Activated CD4-positive, alpha-beta T cell treated with anti-CD3 and anti-CD28 coated beads for 4 hours (primary cell): ENCODE measurements at places on chromosomes 6 and 20.

DNA sequence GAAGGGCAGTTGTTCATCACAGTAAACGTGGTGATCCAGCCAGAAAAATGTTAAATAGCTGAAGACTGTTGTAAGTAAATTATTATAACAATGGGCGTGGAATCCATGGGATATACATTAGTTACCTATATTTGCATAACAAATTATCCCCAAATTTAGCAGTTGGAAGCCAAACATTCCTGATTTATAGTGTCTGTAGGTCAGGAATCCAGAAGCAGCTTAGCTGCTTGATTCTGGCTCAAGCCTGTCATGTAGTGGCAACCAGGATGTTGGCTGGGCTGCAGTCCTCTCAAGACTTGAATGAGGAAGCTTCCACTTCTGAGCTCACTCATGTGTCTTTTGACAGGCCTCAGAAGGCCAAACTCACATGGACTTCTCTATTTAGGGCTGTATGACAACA lies 6.9 kb upstream of the ADGRB3 start:
- DNase-seq, result no peak

GRCh38 chr6:52739627-52740026 lies 23.6 kb downstream of the GSTA2 start:
- no peak for DNase-seq

DNA sequence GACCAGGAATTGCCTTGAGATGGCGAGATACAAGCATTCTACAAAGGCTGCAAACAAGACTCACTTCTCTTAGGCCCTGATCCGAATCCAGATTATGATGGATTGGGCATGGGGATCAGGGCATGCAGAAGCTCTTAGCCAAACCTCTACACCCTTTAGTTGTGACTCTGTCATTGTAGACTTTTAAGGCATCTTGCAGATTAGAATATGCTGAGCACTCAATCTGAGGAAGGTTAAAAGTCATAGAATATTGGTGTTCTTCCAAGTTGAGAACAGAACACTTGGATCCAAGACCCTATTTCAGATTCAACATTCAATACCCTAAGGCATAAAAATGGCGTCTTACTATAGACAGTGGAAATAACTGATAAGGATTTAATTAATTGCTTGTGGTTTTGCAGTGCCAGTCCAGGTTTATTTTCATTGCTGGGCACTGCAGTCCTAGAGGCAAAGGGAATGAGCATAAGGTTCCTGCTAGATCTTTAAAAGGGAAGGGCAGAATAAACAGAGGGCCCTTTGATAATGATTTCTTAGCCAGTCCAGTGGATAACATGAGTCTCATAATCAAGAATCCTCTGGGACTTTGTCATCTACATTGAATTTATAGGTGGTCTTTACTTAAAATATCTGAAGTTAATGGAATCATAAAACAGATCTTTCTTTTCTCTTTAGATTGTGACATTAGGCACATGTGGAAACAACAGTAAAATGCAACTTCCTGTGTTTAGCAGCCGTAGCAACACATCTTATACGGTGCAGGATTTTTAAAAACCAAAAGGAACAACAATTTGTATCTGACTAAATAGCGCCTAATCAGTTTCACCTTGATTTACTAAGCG lies 17.6 kb downstream of the PHACTR2 start:
- DNase-seq, result no peak

- DNase-seq, result no peak
Observed at GRCh38 chr20:51958099-51959065, 156.1 kb upstream of the SALL4 start.

GRCh38 chr20:47007826-47008655 lies 113.4 kb downstream of the EYA2 start:
- no peak for DNase-seq

GRCh38 chr6:445571-446417 lies 54.2 kb downstream of the IRF4 start:
- no peak for DNase-seq

DNA sequence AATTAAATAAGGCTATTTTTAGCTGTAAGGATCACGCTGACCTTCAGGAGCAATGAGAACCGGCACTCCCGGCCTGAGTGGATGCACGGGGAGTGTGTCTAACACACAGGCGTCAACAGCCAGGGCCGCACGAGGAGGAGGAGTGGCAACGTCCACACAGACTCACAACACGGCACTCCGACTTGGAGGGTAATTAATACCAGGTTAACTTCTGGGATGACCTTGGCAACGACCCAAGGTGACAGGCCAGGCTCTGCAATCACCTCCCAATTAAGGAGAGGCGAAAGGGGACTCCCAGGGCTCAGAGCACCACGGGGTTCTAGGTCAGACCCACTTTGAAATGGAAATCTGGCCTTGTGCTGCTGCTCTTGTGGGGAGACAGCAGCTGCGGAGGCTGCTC lies 84.0 kb downstream of the RAMACL start:
- DNase-seq, result no peak

DNA sequence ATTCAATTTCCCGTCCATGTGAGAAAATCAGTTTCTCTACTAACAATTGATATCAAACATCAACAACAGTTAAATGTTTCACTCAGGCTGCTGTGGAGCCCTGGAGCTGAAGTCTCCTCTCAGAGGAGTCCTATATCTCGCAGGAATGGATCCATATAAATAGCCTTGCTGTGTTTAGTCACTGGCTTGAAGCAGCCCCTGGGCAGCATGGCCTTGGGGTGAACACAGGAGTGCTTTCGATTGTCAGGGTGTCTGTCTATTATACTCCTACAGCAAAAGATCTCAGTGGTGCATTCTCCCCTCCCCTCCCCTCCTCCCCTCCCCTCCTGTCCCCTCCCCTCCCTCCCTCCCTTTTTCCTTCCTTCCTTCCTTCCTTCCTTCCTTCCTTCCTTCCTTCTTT lies 141.9 kb downstream of the CCDC170 start:
- no peak for DNase-seq

DNA sequence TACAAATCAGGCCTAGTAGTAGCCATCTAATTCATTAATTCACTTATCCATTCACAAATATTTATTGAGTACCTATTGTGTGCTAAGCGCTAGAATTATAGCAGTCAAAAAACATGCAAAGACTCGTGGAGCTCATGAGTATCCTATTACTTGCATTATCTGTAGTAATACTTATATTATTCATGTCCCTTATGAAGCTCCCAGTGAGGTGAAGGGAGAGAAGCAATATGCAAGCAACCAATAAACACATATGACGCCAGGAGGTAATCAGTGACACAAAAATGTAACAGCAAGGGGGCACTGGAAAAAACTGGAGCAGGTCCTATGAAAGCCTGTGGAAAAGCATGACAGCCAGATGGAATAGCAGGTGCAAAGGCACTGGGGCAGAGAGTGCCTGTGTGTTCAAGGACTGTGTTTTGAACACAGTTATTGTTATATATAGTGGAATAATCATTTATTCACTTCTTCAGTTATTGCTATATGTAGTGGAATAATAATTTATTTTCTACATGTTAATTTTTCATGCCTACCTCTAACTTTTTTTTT lies 109.5 kb downstream of the KIF13A start:
- no peak for DNase-seq

- no peak for DNase-seq
Observed at GRCh38 chr6:113364766-113365165, 492.4 kb upstream of the MARCKS start.

- DNase-seq, result no peak
Observed at GRCh38 chr6:15444081-15444731, 198.3 kb downstream of the JARID2 start.

DNA sequence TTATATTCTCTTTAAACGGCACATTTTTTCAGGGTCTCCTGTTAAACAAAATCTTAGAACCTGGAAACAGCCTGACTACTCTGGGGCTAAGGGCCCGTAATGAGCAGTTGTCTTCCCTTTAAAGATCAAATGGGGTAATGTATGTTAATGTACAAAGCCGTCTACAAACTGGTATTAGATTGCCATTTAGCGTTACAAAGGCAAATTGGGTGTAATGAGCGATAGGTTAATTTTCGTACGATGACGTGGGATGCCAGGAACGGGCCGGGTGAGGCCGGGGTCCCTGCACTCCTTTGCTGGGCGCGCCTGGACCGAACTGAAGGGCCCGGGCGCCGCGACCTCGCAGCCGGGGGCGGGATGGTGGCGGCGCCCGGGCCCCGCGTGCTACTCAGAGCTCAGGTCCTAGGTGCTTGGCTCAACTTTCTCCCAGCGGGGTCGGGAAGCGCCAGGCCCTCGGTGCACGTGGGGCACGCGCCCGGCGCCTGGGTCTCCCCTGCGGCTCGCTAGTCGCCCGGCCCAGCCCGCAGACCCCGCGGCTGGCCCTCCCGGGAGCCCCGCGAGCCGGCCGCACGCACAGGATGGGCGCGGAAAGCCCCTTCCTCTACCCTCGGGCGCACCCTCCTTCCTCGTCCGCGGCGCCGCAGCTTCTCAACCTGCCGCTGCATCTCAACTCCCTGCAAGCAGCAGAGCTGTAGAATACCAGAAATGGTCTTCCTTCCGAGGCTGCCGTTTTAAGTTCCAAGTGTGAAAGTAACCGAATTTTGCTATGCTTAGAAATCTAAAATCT lies 5.9 kb downstream of the NKX2-4 start:
- DNase-seq, result no peak

GRCh38 chr20:9311132-9311531 lies 203.3 kb upstream of the LAMP5 start:
- DNase-seq, result no peak

DNA sequence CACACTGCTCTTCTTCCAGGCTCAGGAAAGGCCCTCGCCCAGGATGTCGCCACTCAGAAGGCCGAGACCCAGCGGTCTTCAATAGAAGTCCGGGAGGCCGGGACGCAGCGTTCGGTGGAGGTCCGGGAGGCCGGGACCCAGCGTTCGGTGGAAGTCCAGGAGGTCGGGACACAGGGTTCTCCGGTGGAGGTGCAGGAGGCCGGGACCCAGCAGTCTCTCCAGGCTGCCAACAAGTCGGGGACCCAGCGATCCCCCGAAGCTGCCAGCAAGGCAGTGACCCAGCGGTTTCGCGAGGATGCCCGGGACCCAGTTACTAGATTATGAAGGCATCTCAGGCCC lies 1.0 kb downstream of the KHDC3L start:
- DNase-seq, result no peak
